ENCODE measurements at places on chromosomes 3 and 15.

DNA sequence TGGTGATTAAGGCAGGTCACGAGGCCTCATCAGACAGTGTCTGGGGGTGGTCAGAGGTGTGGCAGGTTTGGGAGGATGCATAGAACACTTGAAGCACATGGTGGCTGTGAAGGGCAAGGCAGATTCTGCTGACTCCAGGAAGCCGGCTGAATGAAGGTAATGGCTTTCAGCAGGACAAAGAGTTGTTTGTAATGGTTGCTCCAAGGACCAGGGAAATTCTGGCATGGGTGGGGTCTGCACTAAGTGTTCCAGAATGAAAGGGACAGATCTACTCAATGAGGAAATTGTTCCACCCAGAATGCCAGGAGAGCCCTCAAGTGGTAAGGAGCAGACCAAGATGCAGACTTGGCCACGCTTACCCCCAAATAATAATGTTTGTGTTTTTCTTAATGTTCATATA lies 70.7 kb upstream of the ACAD9 start:
- DNase-seq, result no peak

- no peak for DNase-seq
Measured at GRCh38 chr3:184769382-184770170, 42.4 kb upstream of the VPS8 start.

DNA sequence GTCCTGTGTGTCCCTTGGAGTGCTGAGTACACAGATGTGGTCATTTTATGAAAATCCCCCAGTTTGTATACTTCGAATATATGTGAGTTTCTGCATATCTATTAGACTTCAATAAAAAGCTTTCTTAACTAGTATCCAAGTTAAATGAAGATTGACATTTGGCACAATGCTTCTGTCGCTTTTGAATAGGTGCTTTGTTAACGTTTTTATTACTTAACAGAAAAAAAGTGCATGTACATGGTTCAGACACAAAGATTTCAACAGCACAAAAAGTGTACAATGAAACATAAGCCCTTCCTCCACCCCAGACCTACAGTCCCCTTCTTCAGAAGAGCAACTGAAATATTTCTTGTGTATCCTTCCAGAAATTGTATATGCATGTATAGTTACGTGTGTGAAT lies 427.4 kb upstream of the PROK2 start:
- DNase-seq, result no peak

GRCh38 chr3:14188041-14188754 lies 9.6 kb downstream of the LSM3 start:
- no peak for DNase-seq

GRCh38 chr15:94287794-94288246 lies 56.5 kb downstream of the MCTP2 start:
- DNase-seq, result no peak

DNA sequence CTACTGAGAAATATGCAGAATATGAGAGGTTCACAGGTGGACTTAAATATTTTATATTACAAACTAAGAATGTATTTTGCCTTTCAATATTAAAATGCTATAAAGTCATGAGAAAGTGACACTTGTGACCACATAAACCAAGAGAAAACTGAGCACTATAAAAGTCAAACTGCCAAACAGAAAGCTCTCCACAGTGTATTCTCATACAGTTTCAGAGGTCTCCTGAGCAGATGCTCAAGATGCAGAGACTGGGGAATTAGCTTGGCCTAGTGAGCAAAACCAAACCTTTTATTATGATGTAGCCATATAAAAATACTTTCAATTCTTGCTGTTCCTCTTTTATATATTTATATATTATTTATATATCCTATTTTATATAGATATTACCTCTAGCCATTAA lies 227.8 kb downstream of the TBC1D5 start:
- no peak for DNase-seq

DNA sequence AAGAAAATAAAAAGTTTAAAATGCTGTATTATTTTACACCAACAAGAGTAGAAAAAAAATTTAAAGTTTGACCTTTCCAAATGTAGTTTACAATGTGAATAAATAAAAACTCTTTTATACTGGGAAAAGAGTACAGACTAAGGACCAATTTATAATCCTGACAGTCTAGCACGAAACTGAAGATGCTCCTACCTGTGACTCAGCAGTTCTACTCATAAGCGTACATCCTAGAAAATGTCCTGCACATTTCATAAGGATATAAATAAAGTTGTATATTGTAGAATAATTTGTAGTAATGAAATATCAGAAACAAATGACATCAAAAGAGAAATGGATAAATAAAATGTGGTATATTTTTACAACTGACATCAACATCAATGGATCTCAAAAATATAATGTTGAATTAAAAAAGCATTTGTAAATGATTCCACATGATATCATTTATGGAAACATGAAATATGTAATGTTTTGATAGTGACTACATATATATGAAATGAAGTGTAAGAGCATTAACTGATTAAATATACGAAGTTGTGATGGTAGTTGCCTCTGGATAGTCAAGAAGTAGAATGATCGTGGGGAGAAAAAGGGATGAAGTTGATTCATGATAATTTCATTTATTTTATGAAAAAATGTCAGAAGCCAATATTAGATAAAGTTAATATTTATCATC lies 161.3 kb upstream of the CBLB start:
- no peak for DNase-seq
